Subcutaneous preadipocyte (primary cell): ENCODE measurements at places on chromosomes 5 and 9. TPM values are rescaled to one million over a fixed set of nuclear protein-coding genes. Genes with fewer than 3 reads are reported as not detected.

PCDHB3 gene
- total RNA-seq = 0.20 and 0.73 TPM in 2 replicates

CER1 gene
- total RNA-seq = not detected in 2 replicates

ACTBL2 gene
- under 0.01 TPM in 1 of 2 replicates, not detected in the other for total RNA-seq

PCSK1 gene
- total RNA-seq = 0.20 and 1.1 TPM in 2 replicates

MYOT gene
- total RNA-seq = not detected in 2 replicates

PCDHAC1 gene
- total RNA-seq = not detected in 2 replicates
